ENCODE measurements at places on chromosomes 16 and 17.
A peak's percentile ranks its signal among the peaks of the same experiment; 100 is the strongest.

GRCh38 chr17:16407911-16408588 lies 7.3 kb upstream of the TRPV2 start:
- no peak for DNase-seq

DNA sequence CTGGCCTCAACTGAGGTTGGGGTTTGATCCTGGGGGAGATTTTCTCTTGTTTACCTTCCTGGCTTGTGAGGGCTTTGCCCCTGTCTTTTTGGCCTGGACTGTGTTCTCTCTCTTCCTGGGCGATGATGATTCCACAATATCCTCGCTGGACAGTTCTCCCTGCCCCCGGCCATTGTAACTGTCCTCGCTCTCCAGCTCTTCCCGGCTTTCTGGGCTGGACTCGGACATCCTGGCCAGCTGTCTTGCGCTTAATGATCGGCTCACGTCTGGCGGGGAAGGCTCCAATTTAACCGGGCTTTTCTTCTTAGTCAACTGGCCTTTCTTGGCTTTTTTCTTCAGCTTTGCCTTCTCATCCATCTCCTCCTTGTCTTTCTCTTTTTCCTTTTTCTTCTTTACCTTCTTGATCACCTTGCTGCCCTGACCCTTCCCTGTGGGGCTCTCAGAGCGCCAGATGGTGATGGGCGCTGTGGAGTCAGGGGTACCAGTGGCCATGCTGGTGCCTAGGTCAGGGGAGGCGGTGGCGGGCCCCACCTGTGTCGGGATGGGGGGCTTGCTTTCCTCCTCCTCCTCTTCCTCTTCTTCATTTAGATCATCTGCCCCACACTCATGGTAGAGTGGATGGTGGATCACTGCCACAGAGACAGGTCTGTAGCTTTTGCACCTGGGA lies 8.0 kb downstream of the PROCA1 start:
- DNase-seq: no peak

DNA sequence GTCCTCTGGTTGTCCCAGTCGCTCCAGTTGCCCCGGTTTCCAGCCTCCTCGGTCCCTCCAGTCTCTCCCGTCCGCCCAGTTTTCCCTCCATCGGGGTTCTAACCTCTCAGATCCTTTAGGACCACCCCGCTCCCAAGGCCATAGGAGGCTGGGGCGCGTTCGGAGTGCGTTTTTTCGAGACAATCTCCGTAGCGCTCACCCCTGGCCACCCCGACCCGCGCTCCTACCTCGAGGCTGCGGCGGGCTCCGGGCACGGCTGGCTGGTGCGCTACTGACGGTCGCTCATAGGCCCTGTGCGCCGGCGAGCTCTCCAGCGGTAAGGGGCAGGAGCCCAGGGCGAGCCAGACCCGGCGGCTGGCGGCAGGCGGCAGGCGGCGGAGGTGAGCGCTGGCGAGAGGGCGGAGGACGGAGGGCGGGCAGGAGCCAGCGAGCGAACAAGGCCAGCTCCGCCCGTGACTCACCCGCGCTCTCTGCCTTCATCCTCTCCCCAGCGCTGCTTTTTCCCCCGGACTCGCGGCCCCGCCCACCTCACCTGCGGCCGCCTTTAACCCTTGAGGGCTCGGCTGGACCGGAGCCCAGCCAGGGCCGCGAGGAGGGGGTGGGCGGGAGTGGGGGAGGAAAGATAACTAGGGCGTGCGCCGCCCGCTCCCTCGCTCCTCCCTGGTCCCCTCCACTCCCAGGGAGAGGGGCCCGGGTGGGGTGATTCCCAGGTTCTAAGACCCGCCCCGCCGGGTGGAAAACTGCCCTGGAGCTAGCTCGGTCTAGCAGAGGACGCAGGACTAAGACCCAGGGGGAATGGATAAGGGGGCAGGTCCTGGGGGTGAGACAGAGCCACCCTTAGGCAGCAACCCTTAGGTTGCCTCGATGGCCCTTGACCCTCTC lies at the start of gene SP6:
TSS of gene SP6 (minus strand) at position 472 of the 882 bp plus-strand sequence. CDS start 2,734 bp downstream, outside the sequence.
- DNase-seq: peak; percentile 73

DNA sequence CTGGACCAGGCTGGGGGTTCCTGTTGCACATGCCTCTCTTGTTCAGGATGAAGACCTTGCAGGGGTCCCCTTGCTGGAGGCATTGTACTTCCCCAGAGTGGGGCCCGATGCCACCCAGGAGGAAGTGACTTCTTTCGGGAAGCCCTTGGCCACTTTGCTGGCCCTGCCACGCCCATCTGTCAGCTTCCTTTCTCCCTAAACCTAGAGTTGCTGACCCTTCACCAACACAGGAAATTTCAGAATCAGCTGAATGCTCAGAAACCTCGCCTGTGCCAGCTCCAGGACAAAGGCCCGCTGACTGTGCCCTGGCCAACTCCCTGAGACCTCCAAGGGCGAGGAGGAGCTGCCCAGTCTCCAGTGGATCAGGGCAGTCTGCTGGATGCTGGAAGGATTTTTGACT lies 26.7 kb downstream of the WNT9B start:
- DNase-seq: no peak

DNA sequence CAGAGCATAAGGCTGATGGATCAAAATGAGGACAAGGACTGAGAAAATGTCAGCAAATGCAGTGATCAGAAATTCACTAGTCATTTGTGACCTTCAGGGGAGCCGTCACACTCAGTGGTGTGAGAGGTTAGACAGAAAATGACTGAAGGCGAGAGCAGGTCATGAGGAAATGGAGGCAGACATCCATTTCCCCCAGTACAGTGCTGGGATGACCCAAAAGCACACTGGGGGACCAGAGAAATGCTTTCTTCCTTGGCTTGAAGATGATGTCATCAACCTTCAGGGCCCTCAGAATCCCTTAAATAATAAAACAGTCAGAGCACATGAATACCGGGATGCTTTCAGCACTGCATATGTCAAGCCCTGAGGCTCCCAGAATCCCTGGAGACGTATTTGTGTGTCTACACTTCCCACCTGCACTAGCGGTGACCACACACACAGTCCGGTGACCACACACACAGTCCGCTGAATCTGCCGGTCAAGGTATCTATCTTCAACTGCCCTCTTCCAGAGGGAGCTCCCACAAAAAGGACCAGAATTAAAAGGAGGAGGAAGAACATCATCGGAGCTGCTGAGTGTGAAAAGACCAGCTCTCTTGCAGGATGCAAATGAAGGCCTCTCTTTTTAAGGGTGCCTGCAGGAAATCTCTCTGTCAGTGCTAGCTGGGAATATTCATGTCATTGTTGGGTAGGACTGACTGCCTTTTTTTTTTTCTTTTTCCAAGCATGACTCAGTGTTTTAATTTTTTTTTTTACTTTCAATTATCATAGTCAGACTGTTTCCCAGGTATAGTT lies 8.2 kb downstream of the UBE2O start:
- no peak for DNase-seq

GRCh38 chr17:82374626-82375331 lies 3.2 kb downstream of the UTS2R start:
- DNase-seq: no peak

GRCh38 chr17:80453998-80454556 lies 22.3 kb downstream of the NPTX1 start:
- DNase-seq: peak; percentile 28

DNA sequence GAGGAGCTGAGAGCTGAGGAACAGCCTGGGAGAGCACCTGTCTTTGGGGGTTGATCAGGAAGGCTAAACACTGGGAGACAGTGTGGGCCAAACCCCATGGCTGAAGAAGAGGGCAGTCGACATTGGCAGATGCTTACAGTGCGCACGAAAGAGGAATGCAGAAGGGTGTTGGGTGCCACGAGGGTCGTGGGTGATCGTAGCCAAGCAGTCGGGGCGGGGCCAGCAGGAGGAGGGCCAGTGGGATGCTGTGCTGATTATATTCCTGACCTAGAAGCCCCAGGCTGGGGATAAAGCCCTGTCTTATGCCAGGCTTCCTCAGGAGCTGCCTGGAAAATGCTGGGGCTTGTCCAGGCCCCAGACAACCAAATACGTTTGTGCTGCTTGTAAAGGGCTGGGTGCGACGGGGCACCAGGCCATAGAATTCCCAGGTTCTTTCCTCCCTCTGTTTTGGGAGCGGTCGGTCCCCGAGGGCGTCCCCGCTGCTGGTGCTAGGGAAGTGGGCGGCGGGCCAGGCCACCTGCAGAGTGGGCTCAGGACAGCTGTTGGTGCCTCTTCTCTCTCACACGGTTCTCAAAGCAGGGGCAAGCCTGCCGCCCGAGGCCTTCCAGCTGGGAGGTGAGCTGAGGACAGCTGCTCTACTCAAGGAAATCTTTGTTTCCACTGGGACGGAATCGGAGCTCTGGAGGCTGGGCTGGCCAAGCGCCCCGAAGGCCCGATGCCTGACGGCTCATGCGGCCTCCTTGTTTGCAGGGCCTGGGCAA lies 10.0 kb downstream of the C1QTNF1 start:
- no peak for DNase-seq

DNA sequence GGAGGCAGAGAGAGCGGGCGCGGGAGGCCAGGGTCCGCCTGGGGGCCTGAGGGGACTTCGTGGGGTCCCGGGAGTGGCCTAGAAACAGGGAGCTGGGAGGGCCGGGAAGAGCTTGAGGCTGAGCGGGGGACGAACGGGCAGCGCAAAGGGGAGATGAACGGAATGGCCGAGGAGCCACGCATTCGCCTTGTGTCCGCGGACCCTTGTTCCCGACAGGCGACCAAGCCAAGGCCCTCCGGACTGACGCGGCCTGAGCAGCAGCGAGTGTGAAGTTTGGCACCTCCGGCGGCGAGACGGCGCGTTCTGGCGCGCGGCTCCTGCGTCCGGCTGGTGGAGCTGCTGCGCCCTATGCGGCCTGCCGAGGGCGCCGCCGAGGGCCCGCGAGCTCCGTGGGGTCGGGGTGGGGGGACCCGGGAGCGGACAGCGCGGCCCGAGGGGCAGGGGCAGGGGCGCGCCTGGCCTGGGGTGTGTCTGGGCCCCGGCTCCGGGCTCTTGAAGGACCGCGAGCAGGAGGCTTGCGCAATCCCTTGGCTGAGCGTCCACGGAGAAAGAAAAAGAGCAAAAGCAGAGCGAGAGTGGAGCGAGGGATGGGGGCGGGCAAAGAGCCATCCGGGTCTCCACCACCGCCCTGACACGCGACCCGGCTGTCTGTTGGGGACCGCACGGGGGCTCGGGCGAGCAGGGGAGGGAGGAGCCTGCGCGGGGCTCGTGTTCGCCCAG lies 1.2 kb upstream of the CBX4 start:
- peak; percentile 46 for DNase-seq

- DNase-seq: no peak
Measured at GRCh38 chr17:14320734-14321475, 20.0 kb downstream of the HS3ST3B1 start.

Measured in activated naive CD4-positive, alpha-beta T cell treated with anti-CD3 and anti-CD28 coated beads for 36 hours (primary cell).